Left renal pelvis (tissue), 4 donors: ENCODE measurements at places on chromosomes 13 and 19.
A peak's percentile ranks its signal among the peaks of the same experiment; 100 is the strongest.

DNA sequence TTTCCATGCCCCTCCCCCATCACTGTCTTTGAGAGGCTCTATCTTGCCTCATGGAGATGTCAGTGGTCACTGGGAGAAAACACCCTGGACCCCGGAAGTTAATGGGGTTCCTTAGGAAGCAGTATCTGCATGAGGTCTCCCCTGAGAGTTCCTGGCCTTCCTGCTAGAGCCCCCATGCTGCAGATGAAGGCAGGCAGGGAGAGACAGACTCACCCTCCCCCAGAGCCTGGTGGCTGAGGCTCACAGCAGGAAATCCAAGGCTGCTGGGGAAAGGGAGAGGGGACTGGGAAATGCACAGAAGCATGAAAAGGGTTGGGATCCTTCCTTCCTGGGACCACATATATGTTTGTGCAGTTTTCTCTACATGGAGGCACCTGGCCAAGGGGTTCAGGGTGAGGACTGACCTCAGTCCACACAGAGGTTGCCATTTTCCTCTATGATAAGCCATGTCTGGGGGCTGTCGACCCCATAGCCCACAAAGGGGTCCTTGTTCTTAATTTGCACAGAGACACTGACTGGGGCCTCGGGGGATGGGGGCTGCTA, 95.4 kb downstream of the RNASEH2B start:
- DNase-seq, result no peak

GRCh38 chr13:61135583-61135982, 280.1 kb downstream of the PCDH20 start:
- no peak for DNase-seq

DNA sequence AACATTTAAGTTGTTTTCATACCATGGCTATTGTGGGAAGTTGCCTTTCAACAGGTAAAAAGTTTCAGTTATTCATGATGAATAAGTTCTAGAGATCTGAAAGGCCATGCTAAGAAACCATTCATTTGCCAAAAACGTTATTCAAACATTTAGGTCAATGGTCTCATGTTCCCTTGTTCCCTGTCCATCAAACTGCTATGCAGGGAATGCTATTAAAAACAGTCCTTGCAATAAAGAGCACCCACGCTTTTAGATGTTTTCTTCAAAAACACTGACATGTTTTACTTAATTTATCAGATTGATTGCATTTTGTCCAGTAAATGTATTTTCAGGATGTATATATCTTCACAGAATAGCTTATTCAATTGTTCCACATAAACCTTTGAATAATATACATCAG, 573.2 kb upstream of the PCDH20 start:
- no peak for DNase-seq

DNA sequence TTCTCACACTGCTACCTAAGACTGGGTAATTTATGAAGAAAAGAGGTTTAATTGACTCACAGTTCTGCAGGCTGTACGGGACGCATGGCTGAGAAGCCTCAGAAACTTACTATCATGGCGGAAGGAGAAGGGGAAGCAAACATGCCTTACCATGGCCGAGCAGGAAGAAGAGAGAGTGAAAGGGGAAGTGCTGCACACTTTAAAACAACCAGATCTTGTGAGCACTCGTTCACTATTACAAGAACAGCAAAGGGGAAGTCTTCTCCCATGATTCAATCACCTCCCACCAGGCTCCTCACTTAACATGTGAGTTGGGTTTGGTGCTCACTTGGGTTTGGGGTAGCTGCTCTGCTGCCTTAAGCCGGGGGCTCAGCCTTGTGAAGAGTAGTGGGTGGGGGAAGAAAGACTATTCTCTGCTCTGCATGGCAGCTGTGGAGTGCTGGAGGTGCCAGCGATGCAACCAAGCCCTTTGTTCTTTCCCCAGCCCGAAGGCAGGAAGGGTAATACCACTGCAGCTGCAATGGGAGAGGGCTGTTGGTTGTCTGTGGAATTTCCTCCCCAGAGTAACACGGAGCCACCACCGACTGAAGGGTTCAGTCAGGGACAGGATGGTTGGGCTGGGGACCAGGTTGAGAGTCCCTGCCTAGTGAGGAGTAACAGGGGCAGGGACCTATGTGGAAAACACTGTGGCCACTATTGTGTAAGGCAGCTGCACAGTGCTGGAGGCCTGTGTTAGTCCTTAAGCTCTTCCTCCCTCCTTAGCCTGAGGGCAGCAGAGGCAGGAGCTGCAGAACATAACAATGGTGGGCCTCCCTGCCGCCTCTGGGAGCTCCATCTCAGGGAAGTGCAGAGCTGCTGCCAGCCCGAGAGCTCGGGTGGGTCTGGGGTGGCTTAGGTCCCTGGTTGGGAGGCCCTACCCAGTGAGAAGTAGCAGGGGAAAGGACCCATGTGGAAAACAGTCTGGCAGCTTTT, 1262.5 kb downstream of the EFNB2 start:
- DNase-seq, result no peak

DNA sequence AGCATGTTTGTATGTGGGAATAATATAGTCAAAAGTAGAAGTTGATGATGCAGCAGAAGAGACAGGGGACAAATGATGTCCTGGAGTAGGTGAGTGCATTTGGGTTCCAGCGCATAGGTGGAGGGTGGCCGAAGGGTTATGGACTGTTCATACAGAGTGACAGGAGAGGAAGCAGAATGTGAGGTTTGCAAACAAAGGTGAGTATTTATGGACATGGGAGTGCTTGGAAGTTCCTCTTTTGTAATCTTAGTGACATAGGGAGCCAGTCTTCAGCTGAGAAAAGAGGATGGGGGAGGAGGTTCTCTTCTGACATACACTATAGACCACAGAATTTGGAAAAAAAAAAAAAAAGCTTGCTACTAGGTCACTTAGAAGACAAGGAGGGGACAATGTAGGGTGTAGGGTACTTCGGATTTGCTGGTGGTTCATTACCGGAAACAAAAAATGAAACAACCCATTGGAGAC, 331.6 kb downstream of the DLEU7 start:
- no peak for DNase-seq

DNA sequence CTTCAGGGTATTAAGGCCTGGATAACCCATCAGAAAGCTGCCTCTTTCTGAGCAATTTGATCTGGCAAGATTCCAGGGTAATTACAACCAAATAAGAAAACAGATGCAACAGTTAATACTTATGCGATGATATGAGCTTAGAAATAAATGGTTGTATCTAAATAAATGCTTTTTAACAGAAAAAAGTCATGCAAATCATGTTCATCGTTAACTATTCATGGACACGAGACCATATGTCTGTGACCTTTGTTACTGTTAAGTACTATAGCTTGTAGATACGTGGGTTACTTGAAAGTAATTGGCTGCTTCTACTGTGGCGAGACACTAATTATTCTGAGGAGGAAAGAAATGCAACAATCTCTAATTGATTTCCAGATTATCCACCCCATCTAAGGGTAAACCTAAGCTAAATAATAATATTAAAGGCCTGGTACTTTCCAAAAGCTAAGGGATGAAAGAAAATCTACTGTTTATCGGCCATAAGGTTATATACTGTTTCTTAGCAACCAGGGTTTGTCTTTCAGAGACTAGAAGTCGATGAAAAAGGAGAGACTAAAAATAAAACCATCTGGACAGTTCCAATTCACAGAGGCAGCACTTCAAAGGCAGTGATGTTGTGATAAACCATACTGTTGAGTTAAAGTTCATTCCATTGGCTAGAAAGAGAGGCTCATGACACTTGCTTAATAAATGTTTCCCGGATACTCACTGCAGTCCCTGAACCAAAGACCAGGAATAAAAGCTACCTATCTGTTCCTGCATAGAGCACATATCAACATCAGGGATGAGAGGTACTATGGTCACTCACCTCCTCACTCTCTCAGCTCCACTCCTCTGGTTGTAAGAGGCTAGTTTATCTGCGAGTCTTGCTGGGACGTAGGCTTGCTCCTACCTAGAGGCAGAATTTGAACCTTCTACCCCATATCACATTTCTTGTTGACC, 1.5 kb downstream of the EPSTI1 start:
- no peak for DNase-seq

DNA sequence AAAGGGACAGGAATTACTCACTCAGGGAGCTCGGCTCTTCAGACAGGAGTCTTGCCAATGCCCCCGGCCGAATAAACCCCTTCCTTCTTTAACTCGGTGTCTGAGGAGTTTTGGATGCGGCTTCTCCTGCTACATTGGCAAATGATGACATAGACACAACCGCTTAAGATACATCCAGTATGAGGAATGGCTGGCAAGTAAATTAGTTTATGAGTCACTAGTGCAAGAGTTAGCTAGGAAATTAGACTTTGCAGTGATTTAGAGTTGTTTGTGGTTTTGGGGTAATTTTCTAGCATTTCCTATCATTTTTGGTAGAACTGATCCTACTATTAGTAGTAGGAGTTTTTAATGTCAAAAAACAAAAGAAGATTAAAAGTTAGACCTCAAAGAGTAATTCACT, 166.2 kb downstream of the SLITRK1 start:
- no peak for DNase-seq

GRCh38 chr19:34804115-34804514, 31.1 kb upstream of the ZNF599 start:
- no peak for DNase-seq

- no peak for DNase-seq
These were observed 117.6 kb upstream of the MCF2L start for GRCh38 chr13:112851107-112852038.

- peak; percentile 92 for DNase-seq
These were observed 638 bp upstream of the BICRA start for GRCh38 chr19:47608074-47608918.

- no peak for DNase-seq
These were observed at the start of gene PALM3 for GRCh38 chr19:14061751-14062557. Gene PALM3 (minus strand): TSS chr19:14062076. CDS start chr19:14061980, 96 bp downstream.

DNA sequence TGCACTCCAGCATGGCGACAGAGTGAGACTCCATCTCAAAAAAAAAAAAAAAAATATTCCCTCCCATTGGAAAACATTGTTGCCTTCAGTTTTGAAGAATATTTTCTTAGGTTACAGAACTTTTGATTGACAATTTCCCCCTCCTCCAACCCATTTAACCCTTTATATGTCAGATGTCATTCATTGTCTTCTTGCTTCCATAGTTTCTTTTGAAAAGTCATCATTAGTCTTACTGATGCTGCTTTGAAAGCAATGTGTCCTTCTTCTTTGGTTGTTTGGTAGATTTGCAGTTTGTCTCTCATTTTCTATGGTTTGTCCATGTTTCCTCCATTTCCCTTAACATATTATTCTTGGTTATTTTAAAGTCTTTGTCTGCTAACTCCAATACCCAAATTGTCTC, 25.4 kb downstream of the ZNF558 start:
- DNase-seq, result no peak

GRCh38 chr13:111139873-111140561, 24.9 kb downstream of the ARHGEF7 start:
- DNase-seq, result no peak

DNA sequence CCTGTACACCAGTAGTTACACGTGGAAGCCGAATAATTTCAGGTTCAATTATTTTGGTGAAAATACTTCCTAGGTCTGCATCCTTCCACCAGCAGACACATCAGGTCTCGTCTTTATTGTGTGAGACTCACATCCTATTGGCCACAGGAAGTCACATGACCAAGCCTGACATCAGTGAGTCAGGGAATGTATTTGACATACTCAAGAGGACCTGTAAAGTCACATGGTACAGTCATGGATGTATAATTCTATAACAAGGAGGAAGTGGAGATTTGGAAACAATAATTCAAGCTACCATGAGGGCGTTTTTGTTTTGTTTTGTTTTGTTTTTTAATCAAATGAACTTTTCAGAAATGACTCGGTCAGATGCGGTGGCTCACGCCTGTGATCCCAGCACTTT, 9.3 kb upstream of the HIF3A start:
- no peak for DNase-seq

DNA sequence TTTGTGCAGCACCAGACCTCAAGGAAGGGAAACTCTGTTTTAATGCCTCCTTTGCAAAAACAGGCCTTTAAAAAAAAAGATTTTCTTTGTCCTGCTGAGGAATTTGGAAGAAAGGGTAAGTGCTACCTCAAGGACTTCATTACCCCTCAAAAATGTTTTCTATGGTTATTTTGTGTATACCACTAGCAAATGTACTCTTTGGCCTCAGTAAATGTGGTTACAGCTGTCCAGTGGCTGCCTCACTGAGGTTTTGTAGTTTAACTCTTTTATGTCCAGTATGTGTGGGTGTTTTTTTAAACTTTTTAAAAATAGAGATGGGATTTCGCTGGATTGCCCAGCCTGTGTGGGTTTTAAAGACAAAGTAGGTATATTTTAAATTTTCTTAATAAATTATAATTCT, 42.2 kb upstream of the TSC22D1 start:
- DNase-seq, result no peak

DNA sequence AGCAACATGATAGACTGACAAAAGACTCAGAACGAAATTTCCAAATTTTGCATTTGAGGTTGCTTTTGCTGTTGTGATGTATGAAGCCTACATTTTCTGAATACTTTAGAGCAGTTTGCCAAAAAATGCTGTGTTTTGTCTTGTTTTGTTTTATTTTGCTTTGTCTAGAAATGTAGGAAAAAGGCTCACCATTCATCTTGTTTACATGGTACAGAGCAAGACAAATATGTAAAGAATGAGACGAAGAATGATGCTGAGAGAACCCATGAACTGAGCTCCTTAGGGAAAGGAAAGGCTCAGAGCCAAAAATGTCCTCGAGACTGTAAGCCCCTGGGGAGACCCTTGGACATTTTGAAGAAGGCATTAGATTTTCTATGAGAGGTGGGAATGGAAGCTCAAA, 6.8 kb upstream of the SPART start:
- DNase-seq, result no peak

GRCh38 chr13:75687150-75687763, 51.1 kb downstream of the LMO7 start:
- DNase-seq, result peak; percentile 9

DNA sequence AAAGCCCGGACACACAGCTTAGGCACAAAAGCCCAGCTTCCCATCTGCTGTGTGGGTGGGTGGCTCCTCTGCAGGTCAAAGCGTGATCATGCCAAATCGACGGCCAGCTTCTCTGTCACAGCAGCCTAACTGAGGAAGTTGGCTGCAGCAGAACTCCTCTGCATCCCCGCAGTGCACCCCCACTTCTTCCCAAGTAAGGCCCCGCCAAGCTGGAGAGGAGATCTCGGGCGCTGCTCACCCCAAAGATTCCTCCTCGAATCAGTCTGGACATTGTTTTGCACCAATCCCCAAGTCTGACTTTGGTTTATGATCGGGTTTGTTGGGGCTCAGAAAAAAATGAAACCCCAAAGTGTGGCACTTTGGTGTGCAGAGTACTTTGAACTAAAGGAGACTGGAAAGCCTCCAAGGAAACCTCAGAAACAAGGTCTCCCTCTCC, 19.7 kb upstream of the CPB2 start:
- no peak for DNase-seq

DNA sequence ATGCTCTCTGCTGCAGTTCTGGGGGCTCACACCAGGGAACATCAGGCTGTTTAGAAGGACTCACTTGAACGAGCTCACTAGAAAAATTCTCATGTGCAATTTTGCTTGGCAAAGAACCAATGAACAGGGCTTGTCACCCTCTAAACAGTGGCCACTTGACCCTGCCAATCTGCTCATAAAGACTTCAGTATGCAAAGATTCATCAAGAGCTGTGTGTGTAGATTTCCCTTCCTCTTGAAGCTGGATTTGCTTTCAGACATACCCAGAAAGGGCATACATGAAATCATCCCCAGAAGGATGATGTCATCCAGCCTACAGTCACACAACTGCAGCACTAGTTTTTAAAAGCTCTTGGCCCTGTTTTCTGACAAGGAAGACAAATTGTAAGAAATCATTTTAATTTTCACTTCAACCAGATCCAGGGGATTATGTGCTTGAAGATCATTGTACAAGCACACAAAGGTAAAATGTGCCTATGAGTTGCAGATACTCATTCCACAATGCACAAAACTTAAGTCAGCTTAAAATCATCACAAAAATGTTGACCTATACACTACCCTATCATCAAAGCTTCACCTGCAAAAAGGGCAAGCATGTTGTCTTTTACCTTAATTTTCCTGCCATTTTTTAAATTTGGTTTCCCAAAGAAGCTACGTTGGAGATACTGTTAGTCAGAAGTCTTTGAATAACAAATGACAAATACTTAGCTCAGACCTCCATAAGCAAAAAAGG, 5.2 kb upstream of the STK24 start:
- no peak for DNase-seq
